CD8-positive, alpha-beta memory T cell (primary cell): ENCODE measurements at places on chromosomes 5 and 9.

DNA sequence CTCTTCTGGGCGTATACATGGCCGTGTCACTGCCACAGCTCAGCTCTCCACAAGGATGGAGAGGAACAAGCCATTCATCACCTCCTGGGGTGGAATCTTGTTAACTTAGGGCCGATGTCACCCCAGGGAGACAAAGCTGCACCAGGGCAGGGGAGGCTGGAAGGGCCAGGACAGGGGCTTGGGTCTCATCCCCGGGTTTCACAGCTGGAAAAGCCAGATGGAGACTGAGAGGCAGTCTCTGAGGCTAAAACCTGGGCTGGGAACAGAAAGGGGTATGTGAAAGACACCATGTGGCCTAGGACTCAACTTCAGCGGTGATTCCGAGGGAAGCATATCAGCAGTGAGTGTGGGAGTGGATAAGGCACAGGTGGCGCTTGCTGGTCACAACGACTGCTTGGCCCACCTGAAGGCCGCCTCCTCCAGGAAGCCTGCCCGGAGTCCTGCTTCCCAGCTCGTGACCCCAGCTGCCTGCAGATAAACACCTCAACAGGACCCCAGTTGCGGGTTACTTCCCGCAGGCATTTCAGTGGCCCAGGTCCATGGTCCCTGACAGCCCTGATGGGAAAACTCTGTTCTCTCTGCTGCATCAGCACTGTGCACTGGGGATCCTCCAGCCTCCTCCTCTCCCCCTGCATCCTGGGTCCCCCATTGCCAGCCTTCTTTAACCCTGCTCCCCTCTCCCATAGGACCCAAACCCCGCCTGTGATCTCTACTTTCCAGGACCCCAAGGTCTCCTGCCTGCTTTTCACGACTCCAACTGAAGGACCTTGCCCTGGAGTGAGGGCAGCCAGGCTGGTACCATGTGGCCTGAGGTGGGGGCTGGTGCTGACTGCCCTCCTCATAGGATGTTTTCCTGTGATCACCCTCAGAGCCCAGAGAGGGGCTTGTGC, 51.7 kb upstream of the FCN1 start:
- no peak for DNase-seq

DNA sequence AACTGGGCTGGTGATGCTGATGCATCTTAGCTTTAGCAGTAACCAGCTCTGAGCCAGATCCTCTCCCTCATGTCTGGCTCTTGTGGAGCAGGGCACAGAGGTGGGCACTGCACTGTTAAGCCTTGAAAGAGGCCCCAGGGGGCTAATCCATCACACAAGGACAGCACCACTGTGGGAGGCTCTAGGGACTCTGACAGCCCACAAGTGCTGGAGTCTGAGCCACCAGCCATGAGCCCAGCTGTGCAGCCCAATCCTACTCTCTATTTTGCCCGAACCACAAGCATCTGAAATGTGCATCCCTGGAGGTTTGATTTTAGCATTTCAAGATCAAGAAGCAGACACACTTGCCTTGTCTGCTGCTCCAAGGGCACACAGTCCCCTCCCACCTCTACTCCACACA, 407.1 kb upstream of the TRPC7 start:
- DNase-seq = no peak

DNA sequence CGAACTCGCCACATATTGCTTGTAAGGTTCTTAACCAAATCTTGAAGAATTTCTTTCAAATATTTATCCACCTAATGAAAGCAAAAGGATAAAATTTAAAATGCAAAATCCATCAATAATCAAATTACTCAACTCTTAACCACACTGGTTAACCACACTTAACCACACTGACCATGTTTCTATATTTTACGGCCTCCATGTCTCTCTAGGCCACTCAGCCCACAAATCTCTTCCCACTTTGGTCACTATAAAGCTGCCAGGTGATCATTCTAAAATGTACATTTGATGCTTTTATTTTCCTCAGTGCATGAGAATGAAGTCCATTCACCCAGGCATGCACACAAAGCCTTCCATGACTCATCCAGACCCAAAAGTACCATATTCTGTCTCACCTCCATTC, 56.4 kb upstream of the OR2K2 start:
- DNase-seq = no peak

- no peak for DNase-seq
Measured at GRCh38 chr5:7181841-7182240, 214.1 kb upstream of the ADCY2 start.

DNA sequence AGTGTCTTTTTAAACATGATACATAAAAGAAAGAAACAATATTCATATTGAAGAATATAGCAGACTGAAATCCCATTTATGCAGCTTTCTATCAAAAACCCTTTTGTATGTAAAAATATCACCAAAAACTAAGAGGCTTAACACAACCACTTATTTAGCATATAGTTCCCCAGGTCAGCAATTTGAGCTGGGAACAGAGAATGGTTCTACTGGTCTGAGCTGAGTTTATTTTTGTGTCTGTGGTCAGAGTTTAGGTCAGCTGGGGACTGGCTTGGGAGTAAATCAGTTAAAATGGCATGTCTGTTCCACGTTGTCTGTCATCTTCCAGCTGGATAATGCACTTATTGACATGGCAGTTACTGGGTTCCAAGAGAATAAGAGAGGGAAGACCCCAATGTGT, 165.0 kb downstream of the TMEM232 start:
- DNase-seq = no peak

- DNase-seq = no peak
Measured at GRCh38 chr9:93086447-93087224, 9.4 kb upstream of the CARD19 start.

DNA sequence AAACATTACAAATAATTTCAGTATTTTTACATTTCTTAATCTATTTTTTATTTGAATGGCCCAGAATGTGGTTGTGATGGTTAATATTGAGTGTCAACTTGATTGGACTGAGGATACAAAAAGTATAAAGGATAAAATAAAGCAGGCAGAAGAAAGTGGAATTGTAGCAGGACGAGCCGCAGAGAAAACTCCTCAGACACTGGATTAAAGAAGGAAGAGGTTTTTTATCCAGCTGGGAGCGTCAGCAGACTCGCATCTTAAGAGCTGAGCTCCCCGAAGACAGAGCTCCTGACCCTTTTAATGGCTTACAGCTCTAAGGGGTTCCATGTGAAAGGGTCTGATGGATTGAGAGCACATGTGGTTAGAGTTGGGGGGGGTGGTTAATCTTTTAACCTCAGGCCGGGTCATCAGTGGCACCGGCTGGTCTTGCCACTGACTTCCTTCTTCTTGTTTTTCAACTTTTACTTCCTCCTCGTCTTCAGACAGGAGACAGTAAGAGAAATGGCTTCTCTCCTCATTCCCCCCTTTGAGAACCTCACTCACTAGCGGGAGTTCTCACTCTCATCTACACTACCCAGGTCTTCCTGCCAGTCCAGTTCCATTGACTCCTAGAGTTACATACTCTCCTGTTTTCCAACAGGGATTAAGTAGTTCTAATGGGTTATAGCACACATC, 80.0 kb downstream of the TMEM161B start:
- no peak for DNase-seq

DNA sequence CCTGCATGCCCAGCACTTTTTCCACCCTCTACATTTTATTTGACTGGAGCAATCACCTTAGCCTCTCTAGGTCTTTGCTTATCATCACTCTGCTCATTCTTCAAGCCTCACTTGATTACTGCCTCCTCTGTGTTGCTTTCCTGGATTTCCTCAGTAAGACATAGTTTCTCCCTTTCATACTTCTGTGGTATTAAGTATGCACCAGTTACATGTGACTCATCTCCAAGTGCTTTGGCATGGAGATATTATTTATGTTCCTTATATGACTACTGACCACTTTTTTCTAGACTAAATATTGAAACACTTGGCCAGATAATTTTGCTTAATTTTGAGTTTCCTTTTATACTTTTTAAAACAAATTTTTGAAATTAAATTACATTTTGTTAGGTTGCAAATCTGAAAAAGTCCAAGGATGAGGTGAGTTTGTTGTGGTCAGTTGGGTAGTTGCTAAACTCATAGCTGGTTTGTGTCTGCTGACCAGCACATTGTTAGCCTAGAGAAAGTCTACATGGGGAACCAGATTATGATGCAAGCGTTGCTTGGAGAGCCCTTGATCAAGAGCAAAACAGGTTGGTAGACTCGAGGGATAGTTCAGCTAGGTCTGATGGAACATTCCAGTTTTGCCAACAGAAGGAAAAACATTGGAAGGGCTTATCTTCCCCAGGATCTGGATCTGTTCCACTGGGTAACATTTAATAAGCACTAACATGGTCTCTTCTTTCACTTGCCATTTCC, 140.2 kb downstream of the TMC1 start:
- no peak for DNase-seq

GRCh38 chr5:127013407-127013806, 17.0 kb downstream of the MARCHF3 start:
- DNase-seq = no peak

- DNase-seq = no peak
Measured at GRCh38 chr5:158303275-158303674, 444.3 kb upstream of the CLINT1 start.

GRCh38 chr5:112616812-112617547, 120.7 kb upstream of the APC start:
- DNase-seq = no peak

DNA sequence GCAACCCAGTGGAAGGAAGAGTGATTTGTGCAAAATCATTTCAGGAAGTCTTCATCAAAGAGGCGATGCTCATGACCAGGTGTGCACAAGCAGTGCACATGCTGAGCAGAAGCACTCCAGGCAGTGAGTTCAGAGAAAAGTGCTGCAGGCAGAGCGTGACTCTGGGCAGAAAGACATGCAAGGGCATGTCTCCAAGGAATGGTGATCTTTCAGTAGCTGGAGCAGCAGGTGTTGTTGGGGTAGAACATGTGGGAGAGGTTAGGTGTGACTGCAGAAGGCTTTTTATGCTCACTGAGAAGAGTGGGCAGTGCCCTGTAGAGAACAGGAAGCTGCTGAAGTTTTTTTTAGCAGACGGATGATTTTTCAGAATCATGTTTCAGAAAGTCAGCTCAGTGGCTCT, 545.4 kb upstream of the TLE4 start:
- DNase-seq = no peak

DNA sequence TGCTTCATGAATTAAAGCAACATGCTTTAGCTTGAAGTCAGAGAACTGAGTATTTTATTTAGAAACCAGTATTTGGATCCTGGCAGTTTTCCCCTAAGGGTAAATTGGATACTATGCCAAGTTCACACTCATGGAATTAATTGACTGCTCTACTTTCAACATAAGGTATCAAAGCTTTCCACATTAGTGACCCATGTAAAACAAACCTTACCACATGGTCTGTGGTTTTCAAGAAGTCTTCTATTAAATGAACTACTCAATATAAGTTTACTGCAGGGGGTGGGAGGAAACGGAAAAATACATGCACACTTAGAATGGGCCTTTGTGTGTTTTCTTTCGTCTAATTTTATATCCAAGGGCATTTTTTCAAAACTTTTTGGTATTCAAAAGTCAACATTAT, 232.0 kb upstream of the FBXL7 start:
- DNase-seq = no peak

- no peak for DNase-seq
Measured at GRCh38 chr9:104263942-104264341, 169.8 kb downstream of the SMC2 start.

GRCh38 chr9:86061972-86062739, 37.2 kb downstream of the GOLM1 start:
- no peak for DNase-seq

DNA sequence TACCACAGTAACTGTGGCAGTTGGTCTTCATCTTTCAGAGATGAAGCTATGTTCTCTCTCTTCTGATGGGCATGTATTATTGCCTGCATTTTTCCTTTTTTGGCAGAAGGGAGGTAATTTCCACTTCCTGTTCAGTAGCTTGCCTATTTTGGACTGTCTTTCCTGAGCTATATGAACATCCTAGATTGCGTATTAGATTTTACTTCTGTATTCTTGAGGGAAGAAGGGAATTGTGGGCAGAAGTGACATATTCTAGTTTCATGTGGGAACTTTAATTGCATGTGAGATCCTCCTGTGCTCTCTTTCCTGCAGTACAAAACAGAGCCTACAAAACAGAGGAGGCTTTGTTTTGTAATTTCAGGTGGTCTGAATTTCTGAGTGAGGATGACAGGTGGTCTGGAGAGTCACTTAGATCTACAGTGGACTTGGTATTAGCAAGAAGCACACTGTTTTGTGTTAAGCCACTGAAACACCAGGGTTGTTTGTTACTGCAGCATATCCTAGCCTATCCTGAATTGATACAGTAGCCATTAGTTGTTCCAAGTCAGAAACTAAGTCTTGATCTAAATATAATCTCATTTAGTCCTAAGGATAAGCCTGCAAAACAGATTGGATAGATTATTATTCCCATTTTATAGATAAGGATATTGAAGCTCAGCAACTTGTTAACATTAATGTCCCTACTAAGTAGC, 68.1 kb downstream of the AOPEP start:
- DNase-seq = no peak

DNA sequence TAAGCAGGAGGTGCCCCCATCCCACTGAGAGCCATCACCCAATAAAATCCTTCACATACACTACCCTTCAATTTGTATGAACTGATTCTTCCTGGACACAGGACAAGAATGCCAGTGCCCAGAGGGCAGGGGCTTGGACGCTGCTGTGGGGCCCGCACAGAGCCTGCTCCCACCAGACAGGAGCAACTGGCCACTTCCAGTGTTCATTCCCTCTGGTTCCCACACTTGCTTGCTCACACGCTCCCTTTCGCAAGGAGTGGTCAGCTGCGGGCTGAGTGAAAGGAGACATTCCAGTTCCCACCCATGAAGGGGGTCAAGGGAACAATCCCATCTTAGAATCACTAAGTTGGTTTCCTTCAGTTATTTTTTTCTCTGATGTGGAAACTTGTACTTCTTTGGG, 314.5 kb upstream of the ACO1 start:
- no peak for DNase-seq

DNA sequence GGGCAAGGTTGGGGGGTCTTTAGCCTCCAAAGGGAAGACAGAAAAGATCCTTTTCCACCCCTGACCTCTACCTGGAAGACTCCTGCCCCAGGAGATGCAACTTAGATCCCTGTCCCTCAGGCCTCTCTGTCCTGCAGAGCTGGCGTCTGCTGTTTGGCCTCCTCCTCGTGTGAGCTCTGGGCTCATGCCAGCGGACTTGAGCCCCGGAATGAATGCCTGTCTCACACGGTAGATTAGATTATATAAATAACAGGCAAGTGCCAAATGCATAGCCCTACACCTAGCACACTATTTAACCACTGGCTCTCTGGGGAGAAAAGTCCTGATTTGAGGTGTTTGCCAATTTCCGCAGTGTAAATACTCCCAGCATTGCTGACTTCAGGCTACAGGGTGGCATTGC, 1.4 kb upstream of the WNK2 start:
- DNase-seq = no peak

GRCh38 chr9:109256336-109256735, 64.5 kb downstream of the EPB41L4B start:
- no peak for DNase-seq

DNA sequence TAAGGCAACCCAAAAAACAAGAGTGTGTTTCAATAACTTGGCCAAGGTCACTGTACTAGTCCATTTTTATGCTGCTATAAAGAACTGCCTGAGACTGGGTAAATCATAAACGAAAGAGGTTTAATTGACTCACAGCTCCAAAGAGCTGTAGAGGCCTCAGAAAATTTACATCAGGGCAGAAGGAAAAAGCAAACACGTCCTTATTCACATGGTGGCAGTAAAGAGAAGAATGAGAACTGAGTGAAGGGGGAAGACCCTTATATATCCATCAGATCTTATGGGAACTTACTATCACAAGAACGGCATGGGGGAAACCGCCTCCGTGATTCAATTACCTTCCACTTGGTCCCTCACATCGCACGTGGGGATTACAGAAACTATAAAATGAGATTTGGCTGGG, 64.3 kb upstream of the CAMK4 start:
- no peak for DNase-seq

- no peak for DNase-seq
Measured at GRCh38 chr5:141761-142160, 49.5 kb upstream of the LRRC14B start.
